ENCODE measurements at places on chromosomes 2 and 18. TPM values are rescaled to one million over a fixed set of nuclear protein-coding genes. Genes with fewer than 3 reads are reported as not detected.

DNA sequence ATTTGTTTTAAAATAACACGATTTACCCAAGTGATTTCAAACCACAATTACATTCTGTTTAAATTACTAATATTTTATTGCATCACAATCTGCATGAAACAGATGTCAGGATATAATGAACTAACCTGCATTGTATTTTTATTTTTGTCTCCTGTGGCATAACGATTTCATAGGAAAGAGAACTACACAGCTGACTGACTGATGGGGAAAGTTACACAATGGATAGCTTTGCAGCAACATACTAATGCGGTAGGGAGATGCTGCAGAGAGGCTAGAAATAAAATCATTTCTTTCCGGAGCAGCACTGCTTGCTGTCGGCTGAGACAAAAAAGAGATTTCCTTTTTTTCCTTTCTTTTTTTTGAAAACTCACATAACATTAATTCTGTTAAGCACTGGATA is 36.9 kb downstream of the SCN1A start:
- no peak overlapping the region for H3K27ac ChIP-seq
- no peak overlapping the region for H3K4me3 ChIP-seq
- no peaks in the 10 kb centered on the region for H3K36me3 ChIP-seq

GRCh38 chr2:10071595-10071994 is 8.6 kb downstream of the CYS1 start:
- H3K27ac ChIP-seq, result no peak overlapping the region
- H3K4me3 ChIP-seq, result no peak overlapping the region
- H3K36me3 ChIP-seq, result no peaks in the 10 kb centered on the region
- H3K4me1 ChIP-seq, result no peaks in the 10 kb centered on the region
- H3K27me3 ChIP-seq, result no peaks in the 10 kb centered on the region
- no peak for DNase-seq

DNA sequence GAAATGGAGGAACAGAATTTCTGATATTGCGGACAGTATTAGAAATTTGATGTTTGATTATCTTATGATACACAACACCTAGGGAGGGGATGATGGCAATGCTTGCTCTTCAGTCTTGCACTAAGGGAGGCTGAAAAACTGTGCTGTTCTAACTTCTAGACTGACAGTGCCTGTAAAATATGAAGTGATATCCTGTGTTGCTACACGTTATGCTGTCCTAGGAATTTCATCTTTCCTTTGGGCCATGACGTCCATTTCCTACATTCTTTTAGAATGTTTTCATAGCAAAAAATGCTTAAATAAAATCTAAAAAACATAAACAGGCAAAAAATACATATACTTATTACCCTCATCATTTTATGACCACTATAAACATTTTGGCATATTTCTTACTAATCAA is 55.3 kb downstream of the OSBPL1A start:
- H3K27ac ChIP-seq, result no peak overlapping the region
- H3K27me3 ChIP-seq, result no peaks in the 10 kb centered on the region
- H3K36me3 ChIP-seq, result no peaks in the 10 kb centered on the region
- DNase-seq, result no peak
- no peaks in the 10 kb centered on the region for H3K4me1 ChIP-seq
- H3K4me3 ChIP-seq, result no peak overlapping the region

- no peaks in the 10 kb centered on the region for H3K4me1 ChIP-seq
- H3K36me3 ChIP-seq, result no peaks in the 10 kb centered on the region
- no peak for DNase-seq
- H3K4me3 ChIP-seq, result no peak overlapping the region
Observed at GRCh38 chr2:203892207-203892606, 24.6 kb downstream of the CTLA4 start.

DNA sequence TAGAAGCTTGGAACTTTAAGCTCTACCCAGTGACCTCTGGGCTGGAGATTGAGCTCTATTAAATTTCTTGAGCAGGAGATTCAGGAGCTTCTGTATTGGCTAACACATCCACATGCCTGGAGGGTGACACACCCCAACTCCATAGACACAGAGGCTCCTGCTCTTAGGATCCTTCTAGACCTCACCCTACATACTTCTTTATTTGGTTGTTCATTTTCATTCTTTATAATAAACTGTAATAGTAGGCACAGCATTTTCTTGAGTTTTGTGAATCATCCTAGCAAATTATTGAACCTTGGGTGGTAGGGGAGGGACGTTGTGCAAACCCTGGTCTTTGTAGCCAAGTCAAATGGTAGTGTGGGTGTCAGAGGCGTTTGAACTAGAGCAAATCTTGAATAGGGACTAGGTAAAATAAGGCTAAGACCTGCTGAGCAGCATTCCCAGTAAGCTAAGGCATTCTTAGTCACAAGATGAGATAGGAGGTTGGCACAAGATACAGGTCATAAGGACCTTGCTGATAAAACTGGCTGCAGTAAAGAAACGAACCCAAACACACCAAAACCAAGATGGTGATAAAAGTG is 323.8 kb upstream of the GALNT5 start:
- no peaks in the 10 kb centered on the region for H3K27me3 ChIP-seq
- H3K36me3 ChIP-seq, result no peaks in the 10 kb centered on the region
- H3K27ac ChIP-seq, result no peak overlapping the region
- DNase-seq, result no peak
- no peak overlapping the region for H3K4me3 ChIP-seq
- H3K4me1 ChIP-seq, result no peaks in the 10 kb centered on the region

Gene SH2D6
- total RNA-seq, result not detected

Gene GYPC
- 181 TPM for total RNA-seq

DNA sequence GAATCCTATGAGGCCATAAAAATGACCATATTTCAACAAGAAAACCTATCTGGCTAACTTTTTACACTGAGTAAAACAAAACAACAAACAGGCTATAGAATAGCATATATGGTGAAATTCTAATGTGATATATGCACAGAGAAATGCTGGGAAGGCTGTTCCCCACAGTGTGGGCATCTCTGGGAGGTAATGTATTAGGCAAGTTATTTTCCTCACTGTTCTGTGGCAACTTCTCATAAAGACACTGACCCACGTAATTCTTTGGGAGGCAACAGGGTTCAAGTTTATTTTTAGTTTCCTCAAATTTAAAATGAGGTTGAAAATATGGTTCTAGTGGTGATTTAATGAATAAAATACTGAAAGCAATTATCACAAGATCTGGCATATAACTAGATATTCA is 46.7 kb downstream of the RNU4ATAC start:
- H3K4me3 ChIP-seq, result no peak overlapping the region
- no peaks in the 10 kb centered on the region for H3K4me1 ChIP-seq
- no peak for DNase-seq
- H3K36me3 ChIP-seq, result no peaks in the 10 kb centered on the region
- no peaks in the 10 kb centered on the region for H3K27me3 ChIP-seq

DNA sequence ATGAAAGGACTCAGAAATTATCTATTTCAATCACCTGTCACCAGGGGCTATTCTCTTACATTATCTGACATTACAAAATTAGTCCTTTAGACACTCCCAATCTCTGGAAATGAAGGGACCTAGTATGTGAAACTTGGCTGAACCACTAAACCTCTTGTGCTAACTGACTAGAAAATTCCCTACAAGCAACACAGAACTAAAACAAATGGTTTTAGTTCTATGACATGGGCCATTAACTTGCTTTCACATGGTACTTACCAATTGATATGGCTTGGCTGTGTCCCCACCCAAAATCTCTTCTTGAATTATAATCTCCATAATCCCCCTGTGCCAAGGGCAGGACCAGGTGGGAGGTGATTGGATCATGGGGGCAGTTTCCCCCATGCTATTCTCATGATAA is 16.6 kb downstream of the SERPINE2 start:
- H3K4me1 ChIP-seq, result no peaks in the 10 kb centered on the region
- H3K27ac ChIP-seq, result no peak overlapping the region
- no peak overlapping the region for H3K4me3 ChIP-seq

GRCh38 chr2:159895258-159896065 is 97.5 kb upstream of the CD302 start:
- no peak overlapping the region for H3K4me3 ChIP-seq
- no peak for DNase-seq
- H3K27me3 ChIP-seq, result no peaks in the 10 kb centered on the region
- H3K36me3 ChIP-seq, result no peaks in the 10 kb centered on the region
- no peaks in the 10 kb centered on the region for H3K4me1 ChIP-seq

Gene GAL3ST2
- not detected for total RNA-seq

DNA sequence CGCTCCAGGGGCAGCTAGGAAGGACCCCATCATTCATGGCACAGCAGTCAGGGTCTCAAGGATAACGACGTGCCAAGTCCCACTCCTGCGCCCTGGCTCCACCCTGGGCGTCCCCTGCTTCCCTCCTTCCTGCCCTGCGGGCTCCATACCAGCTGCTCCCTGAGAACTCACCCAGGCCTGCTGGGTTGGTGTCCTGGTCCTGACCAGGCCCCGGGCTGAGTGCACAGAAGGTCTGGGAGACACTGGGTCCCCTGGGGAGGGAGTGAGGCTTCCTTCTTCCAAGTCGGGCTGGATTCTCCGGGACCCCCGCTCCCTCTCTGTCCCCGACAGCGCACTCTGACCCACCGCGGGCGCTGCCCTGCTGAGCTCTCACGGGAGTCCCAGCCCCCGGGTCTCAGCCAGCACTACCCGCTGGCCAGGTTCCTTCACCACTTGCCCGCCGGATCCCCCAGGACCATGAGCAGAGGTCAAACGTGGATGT is 160.2 kb downstream of the PXDN start:
- no peaks in the 10 kb centered on the region for H3K4me1 ChIP-seq
- no peaks in the 10 kb centered on the region for H3K36me3 ChIP-seq
- no peaks in the 10 kb centered on the region for H3K27me3 ChIP-seq
- no peak for DNase-seq
- H3K4me3 ChIP-seq, result no peak overlapping the region
- no peak overlapping the region for H3K27ac ChIP-seq

GRCh38 chr18:5628512-5629255 is 84.9 kb upstream of the EPB41L3 start:
- peaks cover 5% of the 10 kb centered on the region for H3K4me1 ChIP-seq
- peak overlapping the region; percentile 92 for H3K27ac ChIP-seq
- H3K36me3 ChIP-seq, result no peaks in the 10 kb centered on the region

Gene NEU2
- total RNA-seq, result not detected

DNA sequence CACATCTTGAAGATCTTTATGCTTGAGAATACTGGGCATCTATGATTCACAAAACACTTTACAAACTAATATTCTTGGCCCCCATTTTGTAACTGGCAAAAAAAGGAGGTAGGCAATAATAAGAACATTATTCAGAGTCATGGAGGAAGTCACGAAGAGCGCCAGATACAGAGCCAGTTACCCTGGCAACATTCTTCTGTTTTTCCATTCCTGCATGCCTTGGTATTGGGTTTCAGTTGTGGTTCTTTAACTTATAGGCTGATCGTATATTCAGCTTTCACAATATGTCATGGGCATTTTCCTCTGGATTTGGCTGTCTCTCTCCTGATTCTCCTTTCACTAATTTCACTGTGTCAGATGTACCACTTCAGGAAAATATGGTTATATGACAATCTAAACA is 234.7 kb downstream of the HRH4 start:
- no peak overlapping the region for H3K4me3 ChIP-seq
- H3K27ac ChIP-seq, result no peak overlapping the region
- DNase-seq, result no peak
- no peaks in the 10 kb centered on the region for H3K36me3 ChIP-seq
- no peaks in the 10 kb centered on the region for H3K4me1 ChIP-seq
- H3K27me3 ChIP-seq, result no peaks in the 10 kb centered on the region

- no peaks in the 10 kb centered on the region for H3K36me3 ChIP-seq
- H3K27ac ChIP-seq, result no peak overlapping the region
- no peaks in the 10 kb centered on the region for H3K27me3 ChIP-seq
- H3K4me1 ChIP-seq, result no peaks in the 10 kb centered on the region
- no peak overlapping the region for H3K4me3 ChIP-seq
Observed at GRCh38 chr2:44836174-44836573, 105.3 kb upstream of the SIX3 start.

- no peak overlapping the region for H3K27ac ChIP-seq
- no peak overlapping the region for H3K4me3 ChIP-seq
- no peaks in the 10 kb centered on the region for H3K27me3 ChIP-seq
- DNase-seq, result no peak
- no peaks in the 10 kb centered on the region for H3K4me1 ChIP-seq
Observed at GRCh38 chr2:129347486-129348217, 631.8 kb upstream of the RAB6C start.

DNA sequence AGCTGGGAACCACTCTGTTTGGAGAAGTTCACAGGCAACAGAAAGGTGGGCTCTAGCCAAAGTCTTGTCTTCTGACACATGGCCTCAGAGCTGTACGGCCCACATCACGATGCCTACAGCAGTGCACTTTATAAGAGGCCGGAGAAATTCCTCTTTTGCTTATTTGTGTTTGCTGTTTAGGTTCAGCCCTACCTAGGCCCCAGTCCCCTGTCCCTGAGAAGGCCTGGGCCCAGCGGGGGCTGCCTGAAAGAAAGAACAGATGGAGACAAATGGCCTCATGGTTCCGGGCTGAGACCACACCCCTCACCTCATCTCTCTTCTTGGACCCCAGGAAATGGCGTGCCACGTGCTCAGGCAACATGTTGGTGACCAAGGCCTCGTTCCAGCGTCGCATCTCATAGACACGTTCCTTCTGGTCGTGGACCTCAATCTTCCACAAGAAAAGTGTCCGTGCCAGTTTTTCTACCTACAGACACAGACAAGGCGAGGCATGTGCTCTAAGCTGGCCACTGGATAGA is 30.9 kb downstream of the CENPO start:
- no peaks in the 10 kb centered on the region for H3K27me3 ChIP-seq
- peaks cover 3% of the 10 kb centered on the region for H3K36me3 ChIP-seq
- DNase-seq, result no peak
- H3K4me1 ChIP-seq, result no peaks in the 10 kb centered on the region

Gene TCF7L1
- total RNA-seq, result 5.9 TPM

Gene KIF1A
- not detected for total RNA-seq

Gene ANKRD23
- 9.4 TPM for total RNA-seq

Gene PLA2R1
- 12.5 TPM for total RNA-seq

GRCh38 chr2:70029814-70030409 is 57.4 kb upstream of the PCBP1 start:
- no peaks in the 10 kb centered on the region for H3K36me3 ChIP-seq
- no peaks in the 10 kb centered on the region for H3K4me1 ChIP-seq
- H3K27me3 ChIP-seq, result no peaks in the 10 kb centered on the region
- H3K27ac ChIP-seq, result peak overlapping the region; percentile 70
- peak; percentile 41 for DNase-seq

DNA sequence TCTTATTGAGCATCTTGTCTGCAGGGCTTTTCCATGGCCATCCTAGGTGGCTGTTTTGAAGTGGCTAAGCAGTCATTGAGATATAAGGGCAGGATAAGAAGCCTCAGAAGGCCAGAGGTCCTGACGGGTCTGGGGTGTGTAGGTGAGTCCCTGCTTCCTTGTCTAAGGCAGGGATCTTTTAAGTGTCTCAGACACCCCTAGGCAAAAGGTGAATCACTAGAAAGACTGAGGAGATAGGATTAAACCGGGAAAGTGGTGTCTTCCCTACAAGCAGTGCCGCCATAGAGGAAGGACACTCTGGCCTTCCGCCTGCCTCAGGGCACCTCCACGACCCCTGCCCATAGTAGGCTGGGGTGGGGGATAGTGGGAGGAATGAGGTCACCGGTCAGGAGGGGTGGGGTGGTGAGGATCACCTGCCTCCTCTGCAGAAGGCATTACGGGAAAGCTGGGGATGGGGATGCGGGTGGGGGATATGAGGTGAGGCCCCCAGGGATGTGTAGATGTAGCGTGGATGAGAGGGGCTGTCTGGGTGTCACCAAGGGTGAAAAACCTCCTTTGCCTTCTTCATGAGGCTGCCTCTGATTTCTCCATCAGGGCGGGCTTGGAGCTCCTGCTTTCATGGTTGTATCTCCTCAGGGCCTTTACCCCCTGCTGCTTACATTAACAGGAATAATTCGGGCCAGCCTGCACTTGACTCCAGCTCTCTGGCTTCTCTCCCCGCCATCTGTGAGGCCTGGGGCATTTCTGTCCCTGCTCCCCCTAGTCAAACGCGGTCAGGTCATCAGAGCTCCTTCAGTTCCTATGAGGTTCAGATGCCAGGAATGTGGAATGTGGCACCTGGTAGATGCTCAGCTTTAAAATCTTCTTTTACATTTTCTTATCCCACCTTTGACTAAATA is 244.0 kb downstream of the DYSF start:
- H3K27ac ChIP-seq, result peak overlapping the region; percentile 21
- H3K27me3 ChIP-seq, result no peaks in the 10 kb centered on the region
- H3K4me3 ChIP-seq, result no peak overlapping the region
- peak; percentile 22 for DNase-seq

Gene POTEJ
- not detected for total RNA-seq
